ENCODE measurements at places on chromosomes 1 and 21. TPM values are rescaled to one million over a fixed set of nuclear protein-coding genes. Genes with fewer than 3 reads are reported as not detected.

GRCh38 chr1:174114788-174115448 lies 44.4 kb upstream of the RABGAP1L start:
- peak; percentile 4 for DNase-seq
- no peaks in the 10 kb centered on the region for H3K27me3 ChIP-seq
- H3K36me3 ChIP-seq = no peaks in the 10 kb centered on the region
- H3K27ac ChIP-seq = no peak overlapping the region
- H3K4me3 ChIP-seq = no peak overlapping the region

- H3K36me3 ChIP-seq = no peaks in the 10 kb centered on the region
- no peak overlapping the region for H3K4me3 ChIP-seq
- H3K4me1 ChIP-seq = no peaks in the 10 kb centered on the region
- DNase-seq = no peak
- H3K27ac ChIP-seq = no peak overlapping the region
- peaks cover 1% of the 10 kb centered on the region for H3K27me3 ChIP-seq
Observed at GRCh38 chr1:245301921-245302320, 147.1 kb downstream of the KIF26B start.

GRCh38 chr1:207844371-207844770 lies 66.6 kb downstream of the CD34 start:
- H3K27ac ChIP-seq = no peak overlapping the region
- H3K27me3 ChIP-seq = no peaks in the 10 kb centered on the region
- no peak overlapping the region for H3K4me3 ChIP-seq
- H3K4me1 ChIP-seq = peaks cover 55% of the 10 kb centered on the region

GRCh38 chr1:89605692-89606091 lies 27.2 kb upstream of the LRRC8C start:
- peak overlapping the region; percentile 20 for H3K4me3 ChIP-seq
- H3K4me1 ChIP-seq = peaks cover 97% of the 10 kb centered on the region
- DNase-seq = no peak
- peak overlapping the region; percentile 99 for H3K27ac ChIP-seq
- H3K27me3 ChIP-seq = no peaks in the 10 kb centered on the region
- peaks cover 23% of the 10 kb centered on the region for H3K36me3 ChIP-seq

- H3K4me3 ChIP-seq = no peak overlapping the region
- H3K36me3 ChIP-seq = no peaks in the 10 kb centered on the region
- no peaks in the 10 kb centered on the region for H3K27me3 ChIP-seq
- H3K4me1 ChIP-seq = peaks cover 18% of the 10 kb centered on the region
- H3K27ac ChIP-seq = no peak overlapping the region
Observed at GRCh38 chr1:91833946-91834345, 52.0 kb downstream of the TGFBR3 start.

The ZNF691 gene
- total RNA-seq = 6.9 TPM

Data from activated CD8-positive, alpha-beta T cell treated with anti-CD3 and anti-CD28 coated beads for 36 hours (primary cell).